Stimulated activated CD4-positive, alpha-beta T cell treated with anti-CD3 and anti-CD28 coated beads, Interleukin-1b, Interleukin-23, amount 100 ng/mL, for 1 hour (primary cell): ENCODE measurements at places on chromosomes 6 and 20.

GRCh38 chr6:1188199-1188598 lies 123.7 kb upstream of the FOXQ1 start:
- DNase-seq: no peak

DNA sequence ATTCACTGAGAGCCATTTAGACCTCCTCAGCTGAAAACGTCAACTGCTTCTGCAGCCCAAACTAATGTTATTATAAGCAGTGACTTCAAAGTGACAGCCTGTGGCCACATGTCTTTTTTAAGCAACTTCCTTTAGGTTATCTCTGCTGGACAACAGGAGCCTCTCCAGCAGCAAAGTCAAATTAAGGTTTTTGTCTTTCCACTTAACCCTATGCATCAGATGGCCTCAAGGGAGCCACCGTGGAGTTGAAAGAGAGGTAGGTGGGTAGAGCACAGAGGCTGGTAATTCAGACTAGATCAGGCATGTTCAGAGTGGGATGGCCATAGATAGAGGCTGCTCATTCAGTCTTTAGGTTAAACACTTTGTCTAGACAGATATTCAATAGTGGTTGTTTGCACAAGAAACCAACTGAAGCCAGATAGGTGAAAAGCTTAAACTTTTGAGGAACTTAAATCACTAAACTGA lies 300.6 kb upstream of the ECI2 start:
- no peak for DNase-seq

DNA sequence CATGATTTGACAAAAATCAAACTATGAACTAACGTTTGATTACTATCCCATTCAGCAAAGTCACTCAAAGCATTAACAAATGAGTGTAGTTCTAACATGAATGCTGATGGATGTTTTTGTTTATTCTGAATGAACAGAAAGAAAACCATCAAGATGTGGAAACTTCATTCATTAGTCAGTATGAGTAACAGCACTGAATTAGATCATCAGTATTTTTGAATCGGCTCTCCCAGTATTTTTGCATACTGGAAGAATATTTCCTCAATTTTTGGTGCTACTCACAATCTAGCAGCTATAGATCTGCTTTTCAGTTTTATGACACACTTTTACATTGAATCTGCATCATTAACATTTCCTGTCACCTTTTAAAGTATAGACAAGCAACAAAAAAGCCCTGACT lies 63.8 kb upstream of the CD83 start:
- no peak for DNase-seq

GRCh38 chr20:24673678-24674570 lies 204.5 kb downstream of the SYNDIG1 start:
- no peak for DNase-seq

GRCh38 chr20:18802012-18802634 lies 11.5 kb upstream of the SCP2D1 start:
- DNase-seq: no peak
